Kidney epithelial cell (primary cell): ENCODE measurements at places on chromosomes 7 and 10. TPM values are rescaled to one million over a fixed set of nuclear protein-coding genes. Genes with fewer than 3 reads are reported as not detected.

- no peak for DNase-seq
These were observed 9.1 kb downstream of the OR2A7 start for GRCh38 chr7:144255471-144255897.

GRCh38 chr10:97685395-97685958 lies 1.6 kb downstream of the AVPI1 start:
- no peak for DNase-seq

The DCLRE1A gene
- 9.9 and 11.7 TPM in 2 replicates for total RNA-seq

DNA sequence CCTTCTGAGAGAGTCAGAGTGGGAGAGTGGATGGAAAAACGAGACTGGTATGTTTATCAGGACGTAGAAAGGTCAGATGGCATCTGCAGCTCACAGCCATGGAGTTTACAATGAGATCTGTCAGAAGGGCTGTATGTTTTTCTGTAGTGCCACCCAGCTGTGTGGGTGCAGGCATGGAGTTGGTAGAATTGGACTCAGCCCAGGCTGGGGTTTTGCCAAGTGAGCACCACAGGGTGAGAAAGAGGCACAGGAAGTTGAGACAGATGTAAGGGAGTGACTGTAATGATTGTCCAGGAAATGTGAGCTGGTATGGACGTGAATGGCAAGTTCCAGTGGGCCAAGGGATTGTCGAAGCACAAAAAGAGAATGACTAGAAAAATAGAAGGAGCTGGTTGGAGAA lies 9.1 kb upstream of the ZYX start:
- DNase-seq = no peak

DNA sequence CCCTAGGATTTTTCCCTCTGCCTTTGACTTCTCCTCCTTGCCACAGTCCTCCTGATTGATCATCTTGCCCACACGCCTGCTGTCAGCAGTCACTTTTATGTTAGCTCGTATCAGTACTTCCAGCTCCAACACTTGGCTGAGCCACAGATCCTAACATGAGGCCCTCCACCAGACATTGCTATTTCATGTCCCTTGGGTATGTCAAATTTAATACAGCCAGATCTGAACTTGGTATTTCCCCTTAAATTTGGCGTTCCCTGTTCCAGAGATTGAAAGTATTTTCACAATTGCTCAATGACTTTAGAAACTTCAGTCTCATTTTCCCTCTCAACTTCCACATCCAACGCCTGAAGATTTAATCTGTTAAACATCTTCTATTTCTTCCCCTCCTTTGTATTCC lies 140.4 kb downstream of the RNLS start:
- DNase-seq = no peak

GRCh38 chr7:129785685-129786514 lies 166.9 kb downstream of the UBE2H start:
- DNase-seq = no peak
